ENCODE measurements at places on chromosomes 12 and 14.

GRCh38 chr12:66799551-66799950 lies 120.7 kb upstream of the GRIP1 start:
- DNase-seq = peak; percentile 16

DNA sequence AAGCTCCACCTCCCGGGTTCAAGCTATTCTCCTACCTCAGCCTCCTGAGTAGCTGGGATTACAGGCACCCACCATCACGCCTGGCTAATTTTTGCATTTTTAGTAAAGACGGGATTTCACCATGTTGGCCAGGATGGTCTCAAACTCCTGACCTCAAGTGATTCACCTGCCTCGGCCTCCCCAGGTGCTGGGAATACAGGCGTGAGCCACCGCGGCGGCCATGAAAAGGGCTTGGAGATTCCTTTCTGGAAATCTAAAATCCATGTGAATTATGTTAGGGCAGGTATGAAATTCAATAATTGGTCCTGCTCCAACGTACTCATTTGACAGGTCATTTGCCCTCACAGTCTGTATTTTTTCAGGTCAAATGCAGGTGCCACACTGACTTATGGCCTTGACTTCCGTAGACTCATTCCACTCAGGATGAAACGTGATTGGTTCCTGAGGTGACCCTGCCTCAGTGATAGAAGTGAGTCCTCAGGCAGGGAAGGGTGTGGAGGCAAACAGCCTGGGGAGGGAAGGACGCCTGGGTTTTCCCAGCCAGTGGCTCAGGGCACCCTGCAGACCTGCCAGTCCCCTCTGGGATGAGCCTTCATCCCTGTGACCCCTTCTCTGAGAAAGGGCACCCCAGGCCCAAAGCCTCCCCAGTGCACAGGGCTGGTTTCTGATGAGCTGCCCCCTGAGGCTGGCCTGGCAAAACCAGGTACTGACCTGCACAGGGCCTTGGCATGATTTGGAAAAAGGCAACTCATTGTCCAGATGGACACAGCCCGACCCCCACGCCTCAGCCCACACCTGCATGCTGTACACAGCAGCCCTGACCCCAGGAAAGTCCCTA lies 48.7 kb downstream of the PSMA6 start:
- no peak for DNase-seq

DNA sequence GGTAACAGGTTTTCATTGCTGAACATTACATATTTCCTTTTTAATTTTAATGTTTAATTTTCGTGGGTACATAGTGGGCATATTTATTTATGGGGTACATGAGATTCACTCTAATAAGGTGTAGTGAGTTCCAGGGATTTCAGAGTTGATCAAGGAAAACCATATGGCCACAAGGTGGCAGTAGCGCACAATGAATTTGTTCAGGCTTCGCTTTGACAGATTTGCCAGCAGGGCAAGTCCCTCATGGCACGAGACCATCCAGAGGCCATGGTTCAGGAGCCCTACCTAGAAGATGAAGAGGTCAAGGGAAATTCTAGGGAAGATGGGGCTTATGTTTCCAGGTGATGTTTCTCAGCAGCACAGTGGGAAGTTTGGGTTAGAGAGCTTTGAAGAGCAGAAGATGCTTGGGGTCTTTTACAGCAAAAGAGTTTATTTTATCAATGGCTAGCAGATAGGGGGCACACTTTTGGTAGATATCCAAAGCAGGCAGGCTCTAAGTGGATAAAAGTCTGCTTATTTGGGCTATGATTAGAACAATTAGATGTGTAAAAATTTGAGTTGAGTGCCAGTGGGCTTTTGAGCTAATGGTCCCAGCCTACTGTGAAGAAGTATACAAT lies 1004.4 kb downstream of the AACS start:
- peak; percentile 74 for DNase-seq

- DNase-seq = no peak
These were observed 45.1 kb upstream of the ATF1 start for GRCh38 chr12:50718760-50719159.

GRCh38 chr12:14982562-14982961 lies 9.7 kb downstream of the PDE6H start:
- no peak for DNase-seq

- no peak for DNase-seq
These were observed 92.9 kb downstream of the GCH1 start for GRCh38 chr14:54809767-54810166.

GRCh38 chr12:55818140-55818728 lies 393 bp downstream of the ORMDL2 start:
- DNase-seq = peak; percentile 88

DNA sequence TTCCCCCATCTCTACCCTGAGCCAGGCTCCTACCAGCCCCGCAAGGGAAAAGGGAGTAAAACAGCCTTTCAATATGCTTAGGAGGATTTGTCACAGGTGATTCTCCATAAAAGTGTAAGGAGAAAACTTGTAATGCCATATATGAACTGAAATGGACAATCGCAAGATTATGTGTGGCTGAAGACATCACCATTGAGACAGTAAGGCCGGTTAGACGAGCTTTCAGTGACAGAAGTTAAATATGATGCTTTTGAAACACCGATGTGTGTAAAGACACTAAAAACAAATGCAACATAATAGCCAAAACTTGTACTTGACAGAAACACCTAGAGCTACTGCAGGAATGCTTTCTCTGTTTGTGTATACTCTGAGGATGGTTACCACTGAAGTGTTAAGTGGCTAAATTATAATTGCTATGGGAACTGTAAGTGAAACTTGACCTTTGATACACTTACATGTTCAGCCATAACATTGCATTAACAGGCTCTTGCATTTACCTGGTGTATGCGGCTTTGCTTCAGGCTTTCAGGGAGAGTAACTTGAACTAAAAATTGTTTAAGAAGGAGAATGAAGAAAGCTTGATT lies 42.3 kb downstream of the FAR2 start:
- DNase-seq = no peak

DNA sequence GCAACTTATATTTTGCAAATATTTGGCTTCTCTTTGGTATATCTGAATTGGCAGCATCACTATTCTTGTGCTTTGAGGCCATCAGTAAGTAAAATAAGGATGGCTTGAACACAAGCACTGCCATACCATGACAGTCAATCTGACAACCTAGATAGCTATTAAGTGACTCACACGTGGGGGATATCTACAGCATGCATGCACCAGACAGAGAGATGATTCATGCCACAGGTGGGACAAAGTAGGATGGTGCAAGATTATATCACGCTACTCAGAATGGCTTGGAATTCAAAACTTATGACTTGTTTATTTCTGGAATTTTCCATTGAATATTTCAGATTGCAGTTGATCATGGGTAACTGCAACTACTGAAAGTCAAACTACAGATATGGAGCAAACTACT lies 675.6 kb upstream of the MDGA2 start:
- DNase-seq = no peak

GRCh38 chr12:14403711-14404196 lies 38.3 kb downstream of the ATF7IP start:
- DNase-seq = peak; percentile 45

GRCh38 chr14:63960926-63961567 lies 108.2 kb downstream of the SYNE2 start:
- DNase-seq = no peak

GRCh38 chr12:114013575-114014345 lies 47.6 kb upstream of the RBM19 start:
- DNase-seq = peak; percentile 5

DNA sequence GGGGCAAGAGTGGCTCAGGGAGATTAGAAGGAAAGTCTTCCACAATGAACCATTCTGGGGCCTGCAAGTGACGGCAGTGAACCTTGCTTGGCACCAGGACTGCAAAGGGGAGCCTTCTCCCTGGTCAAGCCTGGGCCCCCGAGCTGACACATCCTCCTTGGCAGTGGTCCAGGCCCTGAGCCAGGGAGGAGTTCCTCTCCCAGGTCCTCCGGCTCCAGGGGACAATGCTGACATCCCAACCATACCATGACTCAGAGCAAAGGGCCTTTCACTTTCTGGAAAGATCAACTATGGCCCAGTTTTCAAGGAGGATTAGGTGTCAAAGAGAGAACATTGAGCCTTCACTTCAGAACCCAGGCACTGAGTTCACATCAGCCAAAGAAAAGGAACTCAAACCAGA lies 756.5 kb upstream of the TBX3 start:
- no peak for DNase-seq
